GM12878 (cell line): ENCODE measurements at places on chromosomes 2 and 18. TPM values are rescaled to one million over a fixed set of nuclear protein-coding genes. Genes with fewer than 3 reads are reported as not detected.

DNA sequence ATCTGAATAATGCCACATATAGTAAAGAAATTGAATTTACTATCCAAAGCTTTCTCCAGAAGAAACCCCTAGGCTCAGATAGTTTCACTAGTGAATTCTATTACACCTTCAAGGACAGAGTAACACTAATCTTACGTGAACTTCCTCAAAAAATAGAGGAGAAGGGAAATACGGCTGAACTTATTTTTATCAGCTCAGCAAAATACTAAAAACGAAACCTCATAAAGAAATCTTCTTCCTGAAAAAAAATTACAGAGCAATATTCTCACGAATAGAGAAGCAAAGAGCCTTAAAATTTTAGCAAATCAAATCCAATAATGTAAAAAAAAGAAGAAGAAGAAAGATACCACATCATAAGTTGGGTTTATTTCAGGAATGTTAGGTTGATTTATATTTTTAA, 14.7 kb downstream of the CAPN13 start:
- no peak for DNase-seq

GRCh38 chr18:3784949-3785348, 335.0 kb downstream of the TGIF1 start:
- no peak for DNase-seq

GRCh38 chr2:3641841-3642421, 16.1 kb upstream of the ALLC start:
- no peak for DNase-seq

GRCh38 chr2:138440759-138441158, 60.8 kb upstream of the SPOPL start:
- DNase-seq = no peak

- no peak for DNase-seq
Observed at GRCh38 chr2:134314681-134315368, 61.0 kb downstream of the MGAT5 start.

GRCh38 chr2:179636995-179637394, 224.4 kb downstream of the ZNF385B start:
- no peak for DNase-seq

GRCh38 chr2:13335862-13336535, 619.3 kb downstream of the TRIB2 start:
- DNase-seq = no peak

DNA sequence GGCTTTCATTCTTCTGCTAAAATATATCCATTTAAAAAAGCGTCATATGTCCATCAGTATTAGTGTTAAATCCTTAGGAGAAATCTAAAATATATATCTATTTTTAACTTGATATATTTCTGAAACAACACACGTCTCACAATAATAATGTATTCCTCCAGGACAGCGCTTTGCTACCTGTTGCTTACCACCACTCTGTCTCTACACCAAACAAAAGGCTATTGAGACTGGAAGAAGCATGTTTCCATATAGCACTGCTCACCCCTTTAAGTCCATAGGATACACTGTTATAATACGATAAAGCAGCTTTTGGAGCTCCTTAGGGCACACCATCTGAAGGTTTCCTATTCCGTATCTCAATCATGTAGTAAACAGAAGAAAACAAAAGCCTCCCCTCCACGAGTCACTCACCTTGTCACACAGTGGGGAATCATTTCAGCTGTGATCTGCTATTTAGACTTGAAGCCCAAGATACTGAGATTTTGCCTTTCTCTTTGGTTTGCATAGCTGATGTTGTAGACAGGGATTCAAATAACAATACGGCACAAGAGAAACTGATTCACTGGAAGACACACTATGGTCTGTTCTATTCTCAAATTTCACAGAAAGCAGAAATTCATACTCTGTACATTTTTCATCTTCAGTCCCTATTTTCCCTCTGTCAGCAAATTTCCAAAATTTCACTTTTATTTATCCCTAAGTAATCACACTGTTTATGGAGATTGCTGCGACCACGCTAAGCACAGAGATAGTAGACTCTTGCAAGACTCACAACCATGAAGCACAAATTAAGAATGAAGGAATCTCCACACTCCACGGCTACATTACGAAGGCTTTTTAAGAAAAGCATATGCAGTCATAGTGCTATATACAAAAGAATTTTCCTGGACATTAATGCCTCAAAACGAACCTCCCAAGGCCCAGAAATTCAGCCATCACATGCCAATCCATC, 187.1 kb downstream of the TCF4 start:
- DNase-seq = no peak

DNA sequence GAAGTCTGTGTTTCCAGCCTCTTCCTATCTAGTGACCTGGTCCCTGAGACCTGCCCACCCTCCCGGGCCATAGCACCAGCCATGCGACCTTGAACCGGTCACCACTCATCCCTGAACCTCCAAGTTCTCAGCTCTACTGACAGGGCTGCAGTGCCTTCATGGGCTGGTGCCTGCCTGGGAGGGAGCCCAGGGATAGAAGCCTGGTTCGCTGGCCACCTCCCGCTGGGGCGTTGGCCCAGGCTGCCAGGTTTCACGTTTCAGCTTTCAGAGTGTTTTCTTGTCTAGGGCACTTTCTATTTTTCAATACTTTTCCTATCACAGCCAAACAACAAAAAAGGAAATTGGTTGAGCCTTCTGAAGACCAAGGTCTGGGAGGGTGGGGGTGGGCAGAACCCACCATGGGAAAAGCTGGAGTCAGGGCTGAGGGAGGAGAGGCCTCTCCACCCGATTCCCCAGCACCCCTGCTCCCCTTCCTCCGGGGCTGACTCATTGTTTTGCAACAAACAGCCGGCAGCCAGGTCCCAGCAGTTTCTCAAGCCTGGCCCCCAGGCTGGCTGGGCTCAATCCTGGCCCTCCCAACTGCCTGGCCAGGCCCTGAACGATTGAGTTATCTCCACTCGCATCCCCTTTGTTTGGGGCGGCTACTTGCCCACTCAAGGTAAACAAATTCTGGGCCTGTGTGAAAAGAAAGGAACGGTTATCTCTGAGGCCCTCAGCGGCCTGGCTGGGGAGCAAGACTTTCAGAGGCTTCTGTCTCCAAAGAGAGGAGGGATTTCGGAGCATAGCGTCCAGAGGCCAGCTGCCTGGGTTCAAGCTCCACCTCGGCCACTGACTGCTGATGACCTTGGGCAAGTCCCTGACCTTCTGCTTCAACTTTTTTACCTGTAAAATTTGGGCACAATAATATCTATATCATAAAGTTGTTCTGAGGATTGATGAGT, 47.5 kb downstream of the ZFP36L2 start:
- no peak for DNase-seq

Gene MC4R
- total RNA-seq = not detected in 2 replicates

Gene ARHGEF4
- total RNA-seq = 0.21 TPM in 2 replicates

Gene KRCC1
- 10.6 and 11.4 TPM in 2 replicates for total RNA-seq

Gene LIMS4
- 0.40 and 0.49 TPM in 2 replicates for total RNA-seq

Gene SLC4A3
- total RNA-seq = 0.05 TPM in 1 of 2 replicates, not detected in the other

Gene SERPINB4
- total RNA-seq = not detected in 2 replicates

Gene CCL20
- total RNA-seq = 5.5 and 6.6 TPM in 2 replicates

Gene SCN7A
- total RNA-seq = 0.05 TPM in 1 of 2 replicates, not detected in the other

Gene LYG2
- total RNA-seq = not detected in 2 replicates
